Stimulated activated CD4-positive, alpha-beta T cell treated with anti-CD3 and anti-CD28 coated beads, Interleukin-2, amount 100 ng/mL, for 4 hours (primary cell): ENCODE measurements at places on chromosomes 11 and 22.

- DNase-seq, result no peak
Measured at GRCh38 chr11:1271927-1272326, 37.5 kb downstream of the TOLLIP start.

- no peak for DNase-seq
Measured at GRCh38 chr22:48752451-48753380, 1075.0 kb downstream of the BRD1 start.

- no peak for DNase-seq
Measured at GRCh38 chr11:36122671-36123070, 166.6 kb downstream of the COMMD9 start.

GRCh38 chr22:41598891-41599635 lies 9.4 kb upstream of the PMM1 start:
- no peak for DNase-seq
